ENCODE measurements at places on chromosomes 11 and 22.

GRCh38 chr22:29039148-29039547, 22.5 kb downstream of the C22orf31 start:
- DNase-seq: no peak

- DNase-seq: no peak
Measured at GRCh38 chr11:47443028-47443700, 5.8 kb downstream of the RAPSN start.

GRCh38 chr11:67463680-67464410, 5.2 kb downstream of the TMEM134 start:
- DNase-seq: no peak

DNA sequence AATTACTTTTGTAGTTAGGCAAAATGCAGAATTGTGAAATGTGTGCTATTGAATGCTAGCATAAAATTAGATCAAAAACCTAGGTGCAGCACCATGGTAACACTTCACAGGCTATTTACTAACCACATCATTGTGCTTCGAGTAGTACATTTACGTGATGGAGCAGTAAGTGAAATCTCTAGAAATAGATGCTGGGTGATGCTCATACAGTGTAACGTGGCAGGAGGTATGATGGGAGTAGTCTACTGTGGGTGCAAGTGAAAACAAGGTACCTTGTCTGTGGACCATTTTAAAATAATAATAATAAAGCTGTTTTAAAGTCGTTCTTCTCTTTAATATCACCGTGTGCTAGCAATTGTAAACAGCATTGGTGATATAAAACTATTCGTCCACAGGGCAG, 132.3 kb downstream of the DYNC2H1 start:
- DNase-seq: no peak

- no peak for DNase-seq
Measured at GRCh38 chr22:36461665-36462649, 19.5 kb downstream of the TXN2 start.

DNA sequence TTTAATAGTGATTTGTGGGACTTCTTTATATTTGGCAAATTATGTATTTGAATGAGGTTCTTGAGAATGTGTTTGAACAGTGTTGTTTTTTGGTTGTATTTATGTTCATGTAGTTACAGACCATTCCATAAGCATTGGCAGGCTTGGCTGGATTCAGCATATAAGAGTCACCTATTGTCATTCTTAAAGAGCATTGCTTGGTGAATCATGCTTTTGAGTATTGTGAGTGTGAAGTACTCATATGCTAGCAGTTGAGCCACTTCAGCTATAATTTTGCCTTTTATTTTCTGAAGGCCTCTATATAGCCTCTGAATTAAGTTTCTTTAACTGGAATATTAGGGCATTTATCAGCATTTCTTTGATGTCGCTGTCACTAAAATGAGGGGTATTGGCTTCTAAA, 110.0 kb upstream of the GAL start:
- DNase-seq: no peak

GRCh38 chr22:45036154-45036553, 26.3 kb upstream of the PHF21B start:
- DNase-seq: no peak

- no peak for DNase-seq
Measured at GRCh38 chr22:49930596-49931412, 12.4 kb downstream of the CRELD2 start.

DNA sequence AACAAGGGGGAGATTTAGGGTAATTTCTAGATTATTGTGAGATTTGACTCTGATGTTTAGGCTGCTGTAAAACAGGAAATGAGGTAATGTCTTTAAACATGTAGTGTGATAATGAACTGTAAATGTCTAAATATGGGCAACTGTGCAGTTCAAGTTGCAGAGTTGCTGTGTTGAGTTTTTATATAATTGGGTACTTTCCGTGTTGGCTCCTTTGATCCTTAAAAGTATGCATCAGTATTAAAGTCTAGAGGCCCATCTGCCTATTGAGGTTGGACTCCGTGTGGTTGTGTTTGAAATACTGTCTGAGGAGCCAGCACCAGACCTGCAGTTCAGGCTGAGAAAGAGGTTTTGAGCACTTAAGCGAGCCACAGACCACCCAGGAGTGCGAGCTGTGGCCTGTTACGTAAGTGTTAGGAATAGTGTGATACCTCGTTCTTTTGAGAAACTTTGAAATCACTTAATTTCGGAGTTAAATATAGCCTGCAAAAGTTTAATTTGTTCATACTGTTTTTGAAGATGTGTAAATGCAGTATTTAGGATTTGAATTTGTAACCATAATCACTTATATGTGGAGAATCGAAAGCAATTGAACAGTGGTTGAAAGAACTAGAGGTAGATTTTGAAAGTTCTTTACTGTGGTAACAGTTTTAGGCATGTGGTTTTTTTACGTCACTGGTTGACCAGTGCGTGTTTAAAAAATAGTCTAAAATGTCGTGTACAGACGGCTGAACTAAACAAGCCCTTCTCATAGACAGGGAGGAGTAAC, 9.0 kb downstream of the FAM118A start:
- DNase-seq: no peak

- DNase-seq: no peak
Measured at GRCh38 chr11:27621405-27622161, 78.7 kb downstream of the BDNF start.

- no peak for DNase-seq
Measured at GRCh38 chr11:42974510-42975179, 337.2 kb upstream of the API5 start.

DNA sequence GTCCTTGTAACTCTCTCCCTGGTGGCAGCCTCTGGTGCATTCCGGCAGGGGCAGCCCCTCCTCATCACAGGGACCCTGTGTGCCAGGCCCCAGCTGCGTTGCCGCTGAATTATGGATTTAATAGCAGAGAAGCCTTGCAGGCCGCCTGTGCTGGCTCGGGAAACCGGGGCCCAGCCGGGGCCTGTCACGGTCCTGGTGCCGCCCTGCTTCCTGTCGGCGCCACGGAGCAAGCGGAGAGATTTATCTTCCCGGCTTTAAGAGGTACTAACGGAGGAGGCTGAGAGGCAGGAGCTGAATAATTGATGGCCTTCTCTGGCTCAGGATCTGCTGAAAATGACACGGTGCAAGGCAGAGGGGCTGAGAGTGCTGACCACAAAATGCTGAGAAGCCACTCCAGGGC, 54.0 kb upstream of the CCDC188 start:
- no peak for DNase-seq

DNA sequence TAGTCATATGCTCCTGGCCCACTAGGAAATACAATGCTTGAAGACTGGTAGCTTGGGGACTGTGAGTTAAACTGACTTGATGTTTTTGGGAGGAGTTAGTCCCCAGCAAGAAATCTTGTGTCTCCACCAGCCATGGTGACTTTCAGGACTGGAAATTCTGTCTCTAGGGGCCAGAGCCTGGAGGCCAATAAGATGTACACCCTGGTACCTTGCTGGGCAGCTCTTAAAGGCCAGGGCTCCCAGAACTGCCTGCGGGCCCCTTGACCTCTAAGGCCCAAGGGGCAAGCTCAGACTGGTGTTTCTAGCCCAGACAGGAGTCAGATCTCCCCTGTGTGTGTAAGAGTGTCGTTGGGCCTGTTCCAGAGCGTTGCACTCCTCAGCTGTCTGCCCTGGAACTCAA, 128.7 kb upstream of the C11orf58 start:
- no peak for DNase-seq

DNA sequence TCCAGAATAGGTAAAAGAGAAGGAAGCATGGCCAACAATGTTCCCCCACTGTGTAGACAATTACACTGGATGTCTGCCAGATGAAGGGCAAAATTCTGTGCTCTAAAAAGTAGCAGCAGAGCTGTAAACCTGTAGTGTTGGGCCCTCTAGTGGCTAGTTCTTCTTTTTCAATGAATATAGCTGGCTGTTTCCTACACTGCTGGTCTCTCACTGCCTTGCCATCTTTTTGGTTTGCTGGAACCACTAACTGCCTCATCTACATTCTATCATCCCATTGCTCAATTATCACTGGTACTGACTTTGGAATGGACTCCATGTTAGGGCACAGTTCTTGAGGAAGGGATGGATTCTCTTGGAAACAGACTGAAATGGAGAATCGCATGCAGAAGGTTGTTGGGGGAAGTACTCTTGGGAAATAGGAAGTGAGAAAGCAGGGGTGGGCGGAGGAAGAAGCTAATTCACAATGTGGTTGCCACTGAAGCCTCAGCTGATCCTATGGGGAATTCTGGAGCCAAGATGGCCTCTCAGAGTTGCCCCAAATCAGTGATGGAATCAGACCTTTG, 17.9 kb downstream of the KCNE3 start:
- peak; percentile 55 for DNase-seq

DNA sequence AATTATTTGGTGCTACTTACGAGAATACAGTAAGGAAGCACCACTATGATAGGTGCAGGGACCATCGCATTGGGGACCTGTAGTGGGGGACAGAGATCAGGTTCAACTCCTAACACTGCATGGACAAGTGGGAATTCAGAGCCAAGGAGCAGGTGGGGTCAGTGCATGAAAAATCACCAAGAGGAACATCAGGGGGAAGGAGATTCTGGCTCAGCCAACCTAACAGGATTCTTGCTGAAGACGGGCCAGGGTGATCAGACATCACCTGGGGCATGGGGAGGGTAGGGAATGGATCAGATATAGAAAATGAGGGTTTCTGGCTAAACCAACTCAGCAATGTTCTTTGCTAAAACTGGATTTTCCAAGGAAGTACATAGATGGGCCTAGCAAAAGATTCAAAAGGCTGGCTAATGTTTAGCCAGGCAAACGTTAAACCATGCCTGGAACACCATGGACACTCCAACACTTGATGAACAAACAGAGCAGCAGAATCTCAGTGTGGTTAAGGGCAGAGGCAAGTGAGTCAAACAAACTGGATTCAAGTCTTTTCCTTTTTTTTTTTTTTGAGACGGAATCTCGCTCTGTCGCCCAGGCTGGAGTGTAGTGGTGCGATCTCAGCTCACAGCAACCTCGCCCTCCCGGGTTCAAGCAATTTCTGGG, 70.0 kb downstream of the MICAL3 start:
- no peak for DNase-seq

DNA sequence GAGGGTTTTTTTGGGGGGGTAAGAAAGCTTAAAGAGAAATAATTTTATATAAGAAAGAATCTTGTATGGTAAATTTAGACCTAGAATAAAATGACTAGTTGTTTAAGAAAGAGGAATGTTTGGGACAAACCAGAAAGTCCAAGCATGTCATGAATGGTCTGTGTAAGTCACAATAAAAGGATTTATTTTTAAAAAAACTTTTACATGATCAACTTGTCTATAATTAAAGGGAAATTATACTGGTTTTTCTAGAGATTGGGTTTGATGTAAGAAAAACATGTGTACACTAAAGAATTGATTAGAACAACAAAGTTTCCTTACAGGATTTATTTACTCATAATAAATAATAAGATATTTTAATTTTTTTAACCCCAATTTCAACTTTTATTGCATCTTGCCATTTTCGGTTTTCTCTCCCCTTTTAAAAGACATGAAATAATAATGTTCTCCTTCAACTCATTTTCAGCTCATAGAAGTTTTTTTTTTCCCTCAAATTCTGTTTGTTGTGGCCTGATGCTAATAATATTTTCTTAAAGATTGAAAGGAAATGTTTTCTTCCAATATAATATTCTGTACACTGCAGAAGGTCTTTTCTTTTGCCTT, 35.4 kb upstream of the INCENP start:
- no peak for DNase-seq

- DNase-seq: no peak
Measured at GRCh38 chr11:24233041-24233440, 263.8 kb upstream of the LUZP2 start.

DNA sequence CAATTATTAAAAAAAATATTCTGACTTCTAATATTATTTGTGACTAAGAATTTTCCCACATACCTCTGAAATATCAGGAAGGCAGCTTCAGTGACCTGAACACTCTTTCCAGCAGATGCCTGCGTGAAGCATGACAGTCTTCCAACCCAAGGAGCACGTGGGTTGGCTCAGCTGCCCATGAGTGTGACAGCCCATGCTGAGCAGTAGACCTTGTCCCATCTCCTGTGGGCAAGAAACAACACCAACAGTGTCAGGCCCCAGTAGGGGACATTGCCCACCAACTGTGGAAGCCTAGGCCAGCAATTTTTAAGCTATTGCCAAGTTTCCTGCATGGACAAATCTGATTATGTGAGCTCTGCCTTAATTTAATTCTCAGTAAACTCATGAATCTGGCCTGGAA, 66.4 kb upstream of the OLFML1 start:
- no peak for DNase-seq

- DNase-seq: no peak
Measured at GRCh38 chr22:49561976-49562375, 265.7 kb downstream of the BRD1 start.

DNA sequence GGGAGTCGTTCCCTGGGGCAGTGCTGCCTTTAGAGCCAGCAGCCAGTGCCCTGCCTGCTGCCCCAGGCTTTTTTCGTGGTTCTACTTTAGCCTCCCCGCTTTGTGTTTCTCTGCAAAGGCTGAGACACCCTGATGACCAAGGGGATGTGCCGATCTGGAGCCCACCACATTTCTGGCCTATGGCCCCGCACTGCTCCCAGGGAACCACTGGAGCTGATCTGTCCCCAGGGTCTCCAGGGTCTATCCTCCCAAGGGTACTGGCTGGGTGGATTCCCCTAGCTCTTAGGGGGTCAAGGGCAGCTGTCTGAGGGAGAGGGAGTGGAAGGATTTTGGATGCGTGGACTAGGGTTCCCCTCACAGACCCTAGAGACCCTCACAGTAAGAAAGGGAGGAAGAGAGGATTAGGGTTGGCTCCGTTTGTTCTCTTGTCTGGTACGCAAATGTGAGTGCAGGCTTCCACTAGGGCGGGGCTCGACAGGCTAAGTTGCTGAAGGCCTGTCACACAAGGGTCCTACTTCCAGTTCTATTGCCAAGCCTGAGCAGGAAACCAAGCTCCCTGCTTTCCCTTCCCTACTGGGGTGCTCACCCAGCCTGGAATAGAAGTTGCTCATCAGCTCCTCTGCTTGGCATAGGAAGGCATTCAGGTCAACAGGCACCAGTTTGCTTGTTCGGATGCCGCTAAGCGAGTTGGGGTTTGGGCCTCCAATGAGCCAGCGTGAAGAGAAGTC, 19.3 kb downstream of the TREH start:
- peak; percentile 56 for DNase-seq

GRCh38 chr11:123829745-123830144, 23.6 kb upstream of the OR6M1 start:
- DNase-seq: no peak

GRCh38 chr11:77497368-77497767, 23.5 kb upstream of the PAK1 start:
- DNase-seq: no peak

GRCh38 chr11:57648801-57649735, 644 bp downstream of the YPEL4 start:
- no peak for DNase-seq

DNA sequence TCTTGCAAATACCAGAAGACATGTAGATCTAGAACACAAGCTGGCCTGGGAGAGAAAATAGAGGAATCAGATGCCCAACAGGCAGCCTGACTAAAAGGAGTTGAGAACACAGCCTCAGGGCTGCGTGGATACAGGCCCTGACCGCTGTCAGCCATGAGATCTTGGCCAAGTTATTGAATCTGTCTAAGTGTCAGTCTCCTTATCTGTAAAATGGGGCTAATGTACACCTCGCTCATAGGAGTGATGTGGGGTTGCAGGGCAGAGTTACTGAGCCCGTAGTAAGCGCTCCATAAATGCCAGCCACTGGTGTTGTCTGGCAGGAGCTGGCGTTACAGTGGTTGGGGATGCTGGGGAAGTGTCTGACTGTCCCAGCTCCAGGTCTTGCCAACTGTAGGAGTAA, 38.4 kb upstream of the TPBGL start:
- DNase-seq: no peak
